ENCODE measurements at places on chromosomes 6 and 20. TPM values are rescaled to one million over a fixed set of nuclear protein-coding genes. Genes with fewer than 3 reads are reported as not detected.

ADGRF5 gene
- polyA plus RNA-seq, result 21.1 TPM

PPP1R14C gene
- polyA plus RNA-seq, result 55.8 TPM

GSTA1 gene
- polyA plus RNA-seq, result not detected

ZC2HC1B gene
- not detected for polyA plus RNA-seq

POPDC3 gene
- polyA plus RNA-seq, result 80.4 TPM

TREM1 gene
- 0.14 TPM for polyA plus RNA-seq

DNA sequence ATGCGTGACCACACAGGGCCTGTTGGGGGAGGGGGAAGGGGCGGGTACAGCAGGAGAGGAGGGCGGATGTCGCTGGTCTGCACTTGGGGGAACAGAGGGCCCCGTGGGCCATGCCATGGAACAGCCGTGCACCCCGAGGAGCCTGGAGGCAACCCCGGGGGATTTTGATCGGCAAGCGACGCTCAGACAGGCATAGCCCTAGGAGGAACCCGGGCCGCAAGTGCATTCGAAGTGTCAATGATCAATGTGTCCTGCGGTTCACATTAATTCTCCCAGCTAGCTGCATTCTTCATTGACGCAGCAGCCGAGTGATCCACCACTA lies 772.8 kb upstream of the DEFB115 start:
- DNase-seq, result no peak

- no peak for DNase-seq
These were observed 35.1 kb upstream of the SMIM8 start for GRCh38 chr6:87287251-87287650.

DNA sequence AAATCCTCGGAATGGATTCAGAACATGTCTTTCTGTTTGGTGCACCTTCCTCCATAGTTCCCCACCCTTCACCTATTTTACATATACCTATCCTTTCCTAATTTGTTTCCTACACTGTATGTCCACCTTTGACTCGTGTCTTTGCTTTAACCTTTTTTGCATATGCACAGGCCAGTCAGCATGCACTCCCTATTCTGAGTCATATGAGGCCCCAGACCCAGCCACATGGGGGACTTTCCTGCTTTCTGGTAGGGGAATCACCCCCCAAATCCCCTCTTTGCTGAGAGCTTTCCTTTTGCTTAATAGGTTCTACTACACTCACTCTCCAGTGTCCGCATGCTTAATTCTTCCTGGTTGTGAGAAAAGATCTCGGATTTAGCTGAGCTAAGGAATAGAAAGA lies 393.8 kb upstream of the IMPG1 start:
- no peak for DNase-seq

- DNase-seq, result no peak
These were observed 244.4 kb downstream of the GMDS start for GRCh38 chr6:2000962-2001361.

GRCh38 chr20:19964289-19965265 lies 52.6 kb upstream of the NAA20 start:
- no peak for DNase-seq

DNA sequence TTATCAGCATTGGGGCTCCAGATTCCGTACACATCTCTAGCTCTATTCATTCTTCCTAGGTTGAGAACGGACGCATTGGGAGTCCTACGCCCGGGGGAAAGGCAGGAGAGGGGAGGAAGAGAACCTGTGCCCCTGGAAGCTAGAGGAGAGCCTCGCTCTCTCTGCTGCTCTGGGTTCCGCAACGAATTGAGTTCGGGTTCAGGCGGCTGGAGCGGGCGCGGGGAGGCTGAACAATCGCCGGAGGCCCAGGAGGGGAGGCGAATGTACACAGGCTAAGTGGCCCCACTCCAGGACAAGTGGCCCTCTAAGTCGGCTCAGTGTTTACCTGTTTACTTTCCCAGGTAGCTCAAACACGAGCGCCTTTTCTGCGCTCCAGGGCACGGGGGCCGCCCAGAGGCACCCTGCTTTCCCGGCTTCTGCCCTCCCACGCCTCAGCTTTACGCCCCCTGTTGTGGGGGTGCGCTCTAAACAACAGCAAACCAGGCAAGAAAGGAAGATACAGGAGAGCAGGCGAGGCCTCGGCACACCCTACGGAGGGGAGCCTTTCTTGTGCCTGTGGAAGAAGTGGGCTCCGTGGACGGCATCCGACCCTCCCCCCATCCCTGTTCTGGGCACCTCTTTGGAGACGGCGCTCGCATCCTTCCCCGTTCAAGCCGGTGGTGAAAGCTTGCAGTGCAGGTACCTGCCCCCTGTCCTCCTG lies 4.6 kb upstream of the NKX2-2 start:
- no peak for DNase-seq

DNA sequence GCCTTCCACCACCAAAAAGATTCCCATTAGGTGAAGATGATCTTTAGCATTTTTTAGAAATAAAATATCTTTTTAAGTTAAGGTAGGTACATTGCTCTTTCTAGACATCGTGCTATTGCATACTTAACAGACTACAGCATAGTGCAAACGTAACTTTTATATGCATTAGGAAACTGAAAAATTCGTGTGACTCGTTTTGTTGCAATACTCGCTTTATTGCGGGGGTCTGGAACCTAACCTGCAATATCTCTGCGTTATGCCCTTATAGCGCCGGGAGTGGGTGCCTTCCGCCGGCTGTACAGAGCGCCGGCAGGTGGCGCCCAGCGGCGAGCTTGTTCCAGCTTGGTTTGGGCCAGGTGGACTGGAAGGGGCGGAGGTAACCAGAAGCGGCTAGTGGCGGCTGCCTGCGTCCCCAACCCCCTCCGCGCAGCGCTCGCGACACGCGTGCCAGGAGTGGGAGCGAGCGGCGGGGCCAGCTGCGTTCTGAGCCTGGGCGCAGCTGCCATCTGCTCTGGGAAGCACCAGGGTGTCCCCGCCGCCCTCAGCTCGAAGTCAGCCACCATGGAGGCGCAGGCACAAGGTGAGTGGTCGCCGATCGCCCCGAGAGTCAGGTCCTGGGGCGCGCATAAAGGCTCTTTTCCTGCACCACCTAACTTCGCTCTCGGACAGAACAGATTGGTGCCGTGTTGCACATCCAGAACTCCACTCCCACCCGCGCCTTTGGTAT lies at the start of gene TPD52L1:
Gene TPD52L1, plus strand, starts transcription at position 383 of the 727 bp plus-strand sequence. Its CDS starts 179 bp downstream, at position 562.
- DNase-seq, result peak; percentile 20

- no peak for DNase-seq
These were observed 12.3 kb downstream of the DDX27 start for GRCh38 chr20:49231471-49231870.

DNA sequence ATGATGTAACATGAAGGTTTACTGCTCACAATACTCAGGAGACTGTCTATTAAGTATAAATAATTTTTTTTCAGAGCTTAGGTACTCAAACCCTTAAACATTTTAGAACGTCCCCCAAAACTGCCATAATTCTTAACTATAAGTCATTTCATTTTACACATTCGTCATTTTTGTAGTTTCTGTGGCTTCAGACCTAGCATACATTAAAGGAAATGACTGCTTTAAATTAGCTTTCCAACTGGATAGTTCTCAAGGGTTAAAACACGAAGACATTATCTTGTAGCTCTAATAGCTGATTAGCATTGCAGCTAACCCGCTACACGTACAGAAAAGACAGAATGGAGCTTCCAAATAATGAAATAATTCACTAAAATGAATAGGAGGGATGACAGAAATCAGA lies 24.9 kb upstream of the PLN start:
- no peak for DNase-seq

DNA sequence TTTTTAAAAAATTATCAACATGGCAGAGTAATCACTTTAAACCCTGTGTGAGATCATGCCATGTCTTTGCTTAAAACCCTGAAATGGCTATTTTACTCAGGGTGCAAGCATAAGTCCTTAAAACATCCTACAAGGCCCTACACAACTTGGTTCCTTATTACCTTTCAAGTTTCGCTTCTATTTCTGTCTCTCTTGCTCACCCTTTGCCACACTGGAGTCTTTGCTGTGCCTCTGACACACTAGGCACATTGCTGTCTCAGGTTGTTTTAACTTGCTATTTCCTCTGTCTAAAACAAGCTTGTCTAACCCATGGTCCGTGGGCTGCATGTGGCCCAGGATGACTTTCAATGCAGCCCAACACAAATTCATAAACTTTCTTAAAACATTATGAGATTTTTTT lies 55.6 kb downstream of the KIAA0408 start:
- no peak for DNase-seq

DNA sequence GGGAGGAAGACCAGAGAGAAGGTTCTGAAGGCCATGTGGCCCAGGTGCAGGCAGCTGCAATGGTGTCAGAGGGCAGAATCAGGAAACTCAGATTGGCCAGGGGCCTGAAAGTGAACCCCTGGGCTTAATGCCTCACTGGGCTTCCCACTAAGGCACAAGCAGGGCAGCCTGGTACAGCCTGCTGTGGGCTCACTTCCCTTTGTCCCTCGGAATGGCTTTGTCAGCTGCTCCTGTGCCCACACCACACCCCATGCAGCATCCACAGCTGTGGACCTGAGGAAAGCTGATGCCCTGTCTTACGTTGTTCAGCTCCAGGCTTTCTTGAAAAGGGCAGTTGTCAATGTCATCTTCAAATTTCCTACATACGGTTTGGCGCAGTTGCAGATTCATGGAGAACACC lies 2.4 kb downstream of the CST9 start:
- no peak for DNase-seq

All from forelimb muscle (tissue), 1 donor.